ENCODE measurements at places on chromosomes 4 and X.
A peak's percentile ranks its signal among the peaks of the same experiment; 100 is the strongest.

DNA sequence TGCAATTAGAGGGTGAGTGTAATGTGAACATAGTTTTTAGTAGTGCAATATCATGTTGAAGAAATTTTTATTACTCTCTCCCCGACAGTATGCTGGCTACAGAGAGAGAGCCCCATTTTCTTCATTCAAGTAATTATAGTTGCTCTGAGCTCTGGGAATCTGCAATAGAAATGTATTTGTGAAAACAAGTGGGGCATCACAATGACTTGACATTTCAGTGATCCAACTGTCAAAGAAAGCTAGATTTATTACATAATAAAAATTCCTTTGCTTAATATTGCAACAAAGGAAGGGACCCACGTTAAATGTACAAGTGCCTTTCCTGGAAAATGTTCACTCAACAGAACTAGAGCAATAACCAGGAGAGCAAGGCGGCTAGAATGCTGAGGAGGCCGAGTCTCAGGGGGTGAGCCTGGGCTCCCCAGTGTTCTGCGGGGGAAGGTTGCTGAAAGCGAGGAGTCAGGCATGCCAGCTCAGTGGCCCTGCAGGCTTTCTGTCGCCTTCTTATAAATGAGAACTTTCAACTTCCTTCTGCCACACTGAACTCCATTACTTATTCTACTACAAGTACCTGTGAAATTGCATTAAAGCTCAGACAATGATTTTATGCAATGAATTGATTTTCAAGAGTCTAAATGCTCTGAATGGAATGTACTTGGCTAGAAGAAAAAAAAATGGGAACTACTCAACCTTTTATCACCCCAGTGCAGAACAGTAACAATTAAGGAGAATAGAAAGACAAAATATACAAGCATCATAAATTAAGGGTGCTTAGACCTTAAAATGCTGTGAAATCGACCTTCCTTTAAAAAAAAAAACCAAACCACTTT is 476.4 kb downstream of the AFF2 start:
- no peaks in the 10 kb centered on the region for H3K36me3 ChIP-seq
- no peak overlapping the region for H3K4me3 ChIP-seq
- no peaks in the 10 kb centered on the region for H3K4me1 ChIP-seq
- H3K27me3 ChIP-seq = no peaks in the 10 kb centered on the region
- no peak for DNase-seq

DNA sequence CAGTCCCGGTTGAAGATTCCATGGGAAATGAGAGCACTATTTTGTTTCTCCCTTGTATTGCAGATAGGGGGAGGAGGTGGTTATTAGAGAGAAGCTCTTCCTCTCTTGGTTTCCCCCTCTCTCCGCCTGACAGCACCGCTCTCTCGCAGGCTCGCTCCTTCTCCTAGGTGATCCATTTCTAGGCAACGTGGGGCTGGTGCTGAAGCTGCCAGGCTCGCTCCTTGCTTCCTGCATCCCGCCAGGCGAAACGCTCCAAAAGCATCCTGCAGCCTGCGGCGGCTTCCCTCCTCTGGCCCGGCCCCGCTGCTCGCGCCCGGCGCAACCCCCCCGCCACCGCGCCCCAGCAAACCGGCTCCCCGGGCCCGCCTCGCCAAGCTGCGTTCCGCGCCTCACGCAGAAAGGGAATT is at the start of gene GRID2:
GRID2 (plus strand) TSS at position 346 of the 407 bp plus-strand sequence.
- H3K4me3 ChIP-seq = no peak within 1 kb of the TSS
- no peaks in the 10 kb centered on the region for H3K36me3 ChIP-seq
- no peak for DNase-seq
- H3K27ac ChIP-seq = no peak within 1 kb of the TSS
- H3K27me3 ChIP-seq = peaks cover 21% of the 10 kb centered on the region
- peaks cover 4% of the 10 kb centered on the region for H3K4me1 ChIP-seq

- peak overlapping the region; percentile 97 for H3K27ac ChIP-seq
- H3K27me3 ChIP-seq = no peaks in the 10 kb centered on the region
- peaks cover 9% of the 10 kb centered on the region for H3K36me3 ChIP-seq
Measured at GRCh38 chr4:185424905-185425646, 688 bp downstream of the UFSP2 start.

DNA sequence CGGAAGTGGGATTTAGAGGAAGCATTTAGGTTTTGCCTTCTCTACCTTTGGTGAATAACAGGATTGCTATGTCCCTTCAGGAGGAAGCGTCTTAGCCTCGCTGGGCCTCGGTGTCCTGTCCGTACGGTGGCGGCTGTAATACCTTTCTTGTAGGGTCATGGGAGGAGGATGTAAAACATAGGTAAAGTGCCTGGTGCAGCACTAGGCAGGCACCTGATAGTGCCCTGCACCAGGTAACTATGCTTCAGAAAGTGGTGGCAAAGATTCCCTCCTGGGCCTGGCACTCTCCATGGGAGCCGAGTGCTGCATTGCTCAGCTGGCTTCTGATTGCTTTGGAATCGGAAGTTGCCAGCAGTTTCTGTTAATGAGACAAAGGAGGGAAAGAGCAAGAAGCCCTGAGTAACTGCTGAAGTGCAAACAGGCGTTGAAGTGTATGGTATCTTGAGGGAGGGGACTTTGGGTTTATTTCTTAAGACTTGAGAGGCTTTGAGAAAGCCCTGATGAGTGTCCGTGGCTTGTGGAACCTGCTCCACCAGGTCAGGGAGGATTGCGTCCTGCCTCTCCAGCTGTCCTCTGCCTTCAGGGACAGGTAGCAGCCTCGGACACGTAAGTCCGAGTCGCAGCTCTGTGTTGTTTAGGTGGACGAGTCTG is 45.8 kb downstream of the TBC1D14 start:
- no peak overlapping the region for H3K4me3 ChIP-seq
- H3K4me1 ChIP-seq = peaks cover 33% of the 10 kb centered on the region
- H3K27me3 ChIP-seq = no peaks in the 10 kb centered on the region
- no peaks in the 10 kb centered on the region for H3K36me3 ChIP-seq
- H3K27ac ChIP-seq = no peak overlapping the region

GRCh38 chr4:108619372-108620100 is 840 bp upstream of the RPL34 start:
- H3K27ac ChIP-seq = peak overlapping the region; percentile 95
- H3K4me1 ChIP-seq = peaks cover 41% of the 10 kb centered on the region
- no peaks in the 10 kb centered on the region for H3K27me3 ChIP-seq
- H3K36me3 ChIP-seq = peaks cover 54% of the 10 kb centered on the region
- peak; percentile 65 for DNase-seq
- H3K4me3 ChIP-seq = peak overlapping the region; percentile 88

DNA sequence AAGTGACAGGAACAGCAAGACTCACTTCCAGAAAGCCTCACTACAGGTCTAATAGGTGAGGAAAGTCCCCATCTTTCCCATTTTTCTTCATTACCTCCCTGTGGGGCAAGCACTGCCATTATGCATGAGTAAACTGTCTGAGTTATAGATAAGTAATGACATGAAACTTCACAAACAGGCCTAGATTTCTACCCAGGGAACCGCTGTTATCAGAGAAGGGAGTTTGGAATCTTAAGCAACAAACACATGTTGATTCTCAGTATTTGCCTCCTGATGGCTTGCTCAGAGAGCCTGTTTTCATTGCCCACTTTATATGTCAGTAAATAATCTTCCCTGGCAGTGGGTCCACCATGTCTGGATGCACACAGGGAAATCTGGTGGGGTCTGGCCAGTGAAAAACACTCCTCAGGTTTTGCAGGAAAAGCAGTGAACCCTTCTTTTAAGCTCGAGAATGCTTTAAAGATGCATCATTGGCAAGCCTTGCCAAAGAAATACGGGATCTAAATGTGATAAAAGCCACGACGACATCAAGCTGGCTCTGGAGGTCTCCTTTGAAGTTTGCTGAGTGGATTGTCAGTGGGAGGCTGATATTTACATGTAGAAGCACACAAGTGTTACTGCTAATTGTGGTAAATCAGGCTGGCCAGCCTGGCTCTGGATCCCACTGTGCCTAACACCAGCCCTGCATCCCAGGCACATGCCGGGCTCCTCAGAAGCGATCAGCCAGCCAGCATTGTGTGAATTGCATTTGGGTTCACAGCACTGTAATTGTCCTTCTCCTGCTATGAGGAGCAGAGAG is 25.2 kb downstream of the PDGFRA start:
- no peak for DNase-seq
- no peaks in the 10 kb centered on the region for H3K36me3 ChIP-seq
- H3K4me1 ChIP-seq = no peaks in the 10 kb centered on the region
- no peak overlapping the region for H3K4me3 ChIP-seq
- no peak overlapping the region for H3K27ac ChIP-seq
- H3K27me3 ChIP-seq = no peaks in the 10 kb centered on the region

DNA sequence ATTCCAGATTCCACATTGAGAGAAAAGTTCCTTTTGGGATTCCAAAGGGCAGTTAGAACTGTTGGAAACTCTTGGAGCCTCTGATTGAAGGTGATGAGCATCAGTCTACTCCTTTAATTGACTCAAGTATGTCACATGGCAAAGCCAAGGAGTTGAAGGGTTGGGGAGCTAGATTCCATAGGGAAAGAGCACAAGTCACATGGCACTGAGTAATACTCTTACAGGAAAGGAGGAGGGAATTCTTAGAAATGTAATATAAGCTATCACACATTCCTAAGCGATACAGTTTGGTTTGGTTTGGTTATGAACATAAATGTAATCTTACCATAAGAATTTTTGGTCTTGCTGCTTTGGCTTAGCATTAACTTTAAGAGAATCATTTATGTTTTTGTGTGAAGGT is 15.7 kb downstream of the SPCS3 start:
- H3K4me1 ChIP-seq = peaks cover 16% of the 10 kb centered on the region
- H3K27ac ChIP-seq = no peak overlapping the region
- H3K27me3 ChIP-seq = no peaks in the 10 kb centered on the region
- no peak for DNase-seq
- no peak overlapping the region for H3K4me3 ChIP-seq
- H3K36me3 ChIP-seq = peaks cover 15% of the 10 kb centered on the region

GRCh38 chrX:151713849-151714248 is 2.0 kb upstream of the FATE1 start:
- no peak overlapping the region for H3K27ac ChIP-seq
- no peaks in the 10 kb centered on the region for H3K4me1 ChIP-seq
- peak; percentile 10 for DNase-seq
- H3K36me3 ChIP-seq = no peaks in the 10 kb centered on the region
- no peak overlapping the region for H3K4me3 ChIP-seq

DNA sequence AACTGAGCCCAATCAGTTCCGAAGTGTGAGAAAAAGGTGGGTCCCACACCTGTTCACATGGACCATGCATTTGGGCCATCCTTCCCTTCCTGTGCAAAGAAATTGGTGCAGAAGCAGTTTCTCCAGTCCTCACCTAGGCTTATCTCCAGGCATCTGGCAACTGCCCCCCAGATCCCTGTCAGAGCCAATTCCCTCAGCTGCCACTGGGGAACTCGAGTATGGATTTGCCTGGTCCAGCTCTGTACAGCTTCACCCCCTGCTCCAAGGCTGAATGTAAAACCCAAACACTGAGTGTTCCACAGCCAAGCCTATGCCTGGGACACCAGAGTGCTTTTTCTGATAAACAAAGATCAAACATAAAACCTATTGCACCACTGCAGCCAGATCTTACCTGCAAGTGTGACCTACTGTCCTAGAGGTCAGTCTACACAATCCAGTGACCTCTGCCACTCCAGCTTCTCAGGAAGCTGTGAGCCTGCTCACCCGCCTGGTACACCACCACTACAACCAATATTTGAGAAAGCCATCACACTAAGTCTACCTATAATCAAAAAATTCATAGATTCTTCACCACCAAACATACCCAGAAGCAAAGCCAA is 136.4 kb downstream of the STPG2 start:
- H3K27me3 ChIP-seq = no peaks in the 10 kb centered on the region
- H3K4me3 ChIP-seq = no peak overlapping the region
- no peak for DNase-seq
- no peak overlapping the region for H3K27ac ChIP-seq

DNA sequence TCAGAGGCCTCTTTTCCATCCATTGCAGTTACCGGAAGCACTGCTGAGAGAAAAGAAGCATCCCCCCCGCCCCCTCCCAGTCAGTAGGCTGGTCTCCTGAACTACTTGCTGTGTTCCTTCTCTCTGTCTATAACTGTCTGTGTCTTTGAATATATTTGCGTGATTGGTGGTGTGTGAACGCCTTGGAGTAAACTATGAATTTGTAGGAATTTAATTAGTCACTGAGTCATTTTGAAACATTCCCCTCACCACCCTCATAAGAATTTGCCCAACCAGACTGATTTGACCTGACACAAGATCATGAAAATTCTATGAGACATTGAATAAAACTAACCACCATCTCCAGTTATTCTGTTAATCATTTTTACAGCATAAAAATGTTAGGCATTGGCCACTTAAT is 6.7 kb upstream of the NXF3 start:
- H3K36me3 ChIP-seq = no peaks in the 10 kb centered on the region
- no peak overlapping the region for H3K4me3 ChIP-seq
- no peak for DNase-seq
- no peak overlapping the region for H3K27ac ChIP-seq
- no peaks in the 10 kb centered on the region for H3K4me1 ChIP-seq
- H3K27me3 ChIP-seq = no peaks in the 10 kb centered on the region

GRCh38 chr4:176031922-176032321 is 33.7 kb upstream of the WDR17 start:
- no peaks in the 10 kb centered on the region for H3K4me1 ChIP-seq
- H3K4me3 ChIP-seq = no peak overlapping the region
- no peak for DNase-seq
- H3K27me3 ChIP-seq = no peaks in the 10 kb centered on the region
- H3K36me3 ChIP-seq = no peaks in the 10 kb centered on the region

DNA sequence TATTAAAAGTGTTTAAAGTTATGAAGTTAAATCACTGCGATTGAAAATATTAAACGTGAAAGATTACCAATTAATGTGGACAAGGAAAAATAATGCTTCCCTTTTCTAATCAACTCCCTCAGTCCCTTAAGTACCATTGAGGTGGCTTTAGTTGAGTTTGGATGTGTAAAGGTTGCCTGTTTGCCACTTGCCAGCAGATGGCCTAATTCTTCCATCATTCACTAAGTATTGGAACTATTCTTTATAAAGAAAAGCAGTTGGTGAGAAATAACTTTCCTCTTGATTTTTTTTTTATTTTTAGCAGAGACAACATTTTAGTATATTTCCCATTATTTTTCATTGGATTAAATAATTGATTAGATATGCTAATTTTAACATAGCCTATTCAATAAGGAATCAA is 295.9 kb upstream of the TACR3 start:
- DNase-seq = no peak
- H3K27me3 ChIP-seq = no peaks in the 10 kb centered on the region
- no peaks in the 10 kb centered on the region for H3K36me3 ChIP-seq

DNA sequence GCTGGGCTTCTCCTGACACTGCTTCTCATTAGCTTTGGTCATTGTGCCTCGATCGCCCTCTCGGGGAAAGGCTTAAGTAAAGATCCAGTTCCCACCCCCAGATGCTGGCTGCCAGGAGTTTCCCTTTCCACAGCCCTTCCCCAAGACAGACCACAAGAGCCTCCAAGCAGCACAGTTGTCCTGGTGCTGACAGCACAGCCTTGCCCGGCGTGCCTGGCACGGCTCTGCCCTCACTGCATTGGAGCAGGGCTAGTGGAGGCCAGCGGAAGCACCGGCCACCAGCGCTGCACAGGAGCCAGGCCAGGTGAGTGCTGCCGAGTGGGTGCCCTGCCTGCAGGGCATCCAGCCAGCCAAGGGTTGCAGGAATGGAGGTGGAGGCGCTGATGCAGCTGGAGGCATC is 9.7 kb upstream of the MSANTD1 start:
- no peaks in the 10 kb centered on the region for H3K27me3 ChIP-seq
- no peak overlapping the region for H3K4me3 ChIP-seq
- DNase-seq = no peak
- H3K27ac ChIP-seq = no peak overlapping the region

All from activated CD4-positive, alpha-beta memory T cell treated with anti-CD3 and anti-CD28 coated beads for 36 hours (primary cell).